Stimulated activated CD4-positive, alpha-beta T cell treated with anti-CD3 and anti-CD28 coated beads, TNF-alpha, amount 100 ng/mL, for 1 hour (primary cell): ENCODE measurements at places on chromosomes 1 and 21.

GRCh38 chr1:88503646-88504045 is 180.4 kb upstream of the PKN2 start:
- no peak for DNase-seq

DNA sequence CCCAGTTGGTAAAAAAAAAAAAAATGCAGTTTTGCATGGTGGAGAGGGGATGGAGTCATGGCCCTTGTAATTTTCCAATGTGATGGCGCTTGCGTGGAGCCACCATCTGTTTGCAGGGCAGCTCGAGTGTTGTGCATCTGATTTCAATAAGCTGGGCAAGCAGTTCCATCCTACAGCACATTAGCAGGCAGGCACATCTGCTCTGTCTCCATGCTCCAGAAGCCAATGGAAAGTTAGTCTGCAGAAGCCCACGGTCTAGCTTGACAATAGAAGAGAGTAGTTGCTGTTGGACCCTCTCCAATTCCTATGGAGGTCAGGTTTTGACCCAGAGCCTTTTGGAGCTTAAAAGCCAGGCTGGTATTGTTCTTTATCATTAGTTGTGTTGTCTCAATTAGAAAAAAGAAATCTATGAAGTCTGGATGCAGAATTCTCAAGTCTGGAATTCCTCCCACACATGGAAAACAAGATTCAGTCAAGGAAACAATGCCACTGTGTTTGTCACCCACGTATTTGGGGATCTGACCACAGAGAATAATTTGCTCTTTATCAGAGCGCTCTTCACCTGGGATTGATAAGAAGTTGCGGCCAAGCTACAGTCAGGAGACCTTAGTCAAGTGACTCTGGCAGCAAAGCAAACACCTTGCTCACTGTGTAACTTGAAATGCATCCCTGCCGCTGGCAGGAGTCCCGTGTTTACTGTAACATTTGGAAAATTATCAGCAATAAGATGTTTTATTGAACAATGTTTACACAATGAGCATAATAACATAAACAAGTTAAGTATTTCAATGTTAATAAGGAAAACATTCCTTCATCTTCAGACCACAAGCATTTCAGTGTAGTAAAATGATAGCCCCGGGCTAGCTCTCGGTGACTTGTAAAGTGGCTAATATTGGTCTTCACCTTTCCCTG is 20.7 kb downstream of the NGF start:
- no peak for DNase-seq

DNA sequence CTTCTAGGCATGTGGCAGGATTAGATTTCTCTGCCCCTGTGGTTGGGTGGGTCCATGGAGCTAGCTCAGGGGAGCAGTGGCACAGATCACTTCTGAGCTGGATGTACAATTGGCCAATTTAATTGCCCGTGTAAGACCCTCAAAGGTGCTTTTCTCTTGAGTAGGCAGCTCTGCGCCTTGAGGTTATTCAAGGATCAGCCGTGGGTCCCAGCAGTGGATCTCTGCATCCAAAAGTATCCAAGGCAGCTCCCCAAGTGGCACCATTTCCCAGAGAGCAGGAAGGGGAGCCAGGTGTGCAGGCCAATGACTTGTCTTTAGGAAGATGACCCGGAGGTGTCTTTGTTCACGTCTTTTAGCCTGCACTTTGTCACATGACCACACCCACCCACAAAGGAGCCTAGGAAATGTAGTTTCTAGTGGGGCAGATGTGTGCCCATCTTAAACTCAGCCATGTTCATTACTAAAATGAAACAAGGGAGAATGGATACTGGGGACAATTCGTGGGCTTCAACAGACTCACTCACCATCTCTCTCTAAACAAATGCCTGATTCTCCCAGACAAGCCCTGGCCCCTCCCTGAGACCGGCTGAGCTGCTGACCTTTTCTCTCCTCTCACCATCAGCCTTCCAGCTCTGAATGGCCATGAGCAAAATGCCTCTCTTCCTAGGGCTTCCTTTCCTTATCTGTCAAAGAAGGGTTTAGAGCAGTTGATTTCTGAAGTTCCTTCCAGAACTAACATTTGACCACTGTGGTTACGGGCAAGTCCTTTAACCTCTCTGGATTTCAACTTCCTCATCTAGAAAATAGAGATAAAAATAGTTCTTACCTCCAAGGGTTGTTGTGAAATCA is 41.4 kb upstream of the TENT5C start:
- DNase-seq = no peak

DNA sequence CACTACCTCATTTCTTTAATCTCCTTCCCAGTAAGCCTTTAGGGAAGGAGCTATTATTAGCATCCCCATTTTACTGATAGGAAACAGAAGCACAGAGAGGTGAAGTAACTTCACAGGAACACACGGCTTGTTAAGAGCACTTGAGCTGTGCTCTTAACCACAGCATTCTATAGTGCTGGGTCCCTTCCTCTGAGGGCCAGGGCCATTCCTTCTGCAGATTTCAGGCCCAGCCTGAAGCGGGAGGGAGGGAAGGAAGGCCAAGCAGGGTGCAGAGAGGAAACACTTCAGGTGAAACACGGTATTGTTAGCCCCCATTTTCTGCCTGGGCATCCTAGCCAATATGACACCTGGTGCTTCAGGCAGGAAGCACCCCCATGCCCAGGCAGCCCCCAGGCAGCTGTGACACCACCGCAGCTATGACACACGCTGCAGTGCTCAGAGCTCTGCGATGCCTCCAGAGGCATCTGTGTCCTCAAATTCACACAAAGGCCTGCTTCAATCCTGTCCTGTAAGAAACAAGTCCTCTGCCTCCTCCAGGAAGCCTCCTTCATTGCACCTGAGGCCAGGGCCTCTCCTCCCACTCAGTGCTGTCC is 4.5 kb upstream of the EXTL1 start:
- no peak for DNase-seq

DNA sequence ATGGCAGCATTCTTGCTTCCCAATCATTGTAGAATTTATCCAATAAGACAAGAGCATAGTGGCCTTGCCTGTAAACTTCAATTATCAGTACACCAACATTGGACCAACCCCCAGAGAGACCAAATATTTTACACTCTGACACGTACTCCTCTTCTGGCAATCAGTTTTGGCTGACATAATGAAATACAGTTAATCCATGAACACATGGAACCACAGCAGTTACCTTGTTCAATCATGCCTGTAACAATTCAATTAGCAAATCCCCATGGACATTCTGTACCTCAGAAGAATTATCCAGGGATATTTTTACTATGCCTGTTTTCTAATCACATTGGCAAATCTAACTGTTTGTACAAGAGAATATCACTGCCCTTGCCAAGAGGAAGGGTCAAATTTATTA is 2162.0 kb downstream of the MRPL39 start:
- DNase-seq = no peak

DNA sequence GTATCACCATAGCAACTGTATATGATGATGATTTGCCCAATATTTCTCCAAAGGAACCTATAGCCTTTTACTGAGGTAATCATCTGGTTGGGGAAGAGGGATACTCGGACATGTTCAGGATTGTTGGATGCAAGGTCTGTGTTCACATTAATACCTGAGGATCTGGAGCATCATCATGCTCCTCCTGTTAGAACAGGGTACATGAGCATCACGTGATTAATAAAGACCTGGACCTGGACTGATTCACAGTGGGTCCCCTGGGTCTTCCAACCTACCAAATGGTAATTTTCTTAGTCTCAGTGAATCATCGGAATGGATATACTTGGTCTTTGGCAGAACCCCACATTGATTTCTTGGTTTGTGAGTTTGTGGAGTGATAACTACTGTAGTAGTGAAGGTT is 45.6 kb upstream of the ZBTB18 start:
- DNase-seq = no peak

DNA sequence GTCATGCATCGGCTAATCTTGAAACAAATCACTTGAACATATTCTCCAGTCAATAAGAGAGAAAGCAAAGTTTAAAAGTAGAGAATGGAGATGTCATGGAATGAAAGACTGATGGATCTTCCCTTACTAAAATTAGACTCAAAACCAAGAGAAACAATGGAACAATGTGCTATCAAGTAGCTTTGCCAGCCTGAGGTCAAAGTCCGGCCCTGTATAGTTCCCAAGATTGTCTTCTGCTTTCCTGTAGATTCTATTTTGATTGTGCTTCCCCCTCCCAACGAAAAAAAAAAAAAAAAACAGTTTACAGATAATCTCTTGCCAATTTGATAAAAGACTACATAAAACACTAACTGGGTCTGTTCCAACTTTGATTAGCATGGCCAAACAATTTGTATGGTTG is 40.8 kb upstream of the KIRREL1 start:
- no peak for DNase-seq

GRCh38 chr1:17067069-17067426 is 13.2 kb upstream of the SDHB start:
- no peak for DNase-seq

GRCh38 chr1:54163573-54163972 is 10.8 kb upstream of the CDCP2 start:
- no peak for DNase-seq

DNA sequence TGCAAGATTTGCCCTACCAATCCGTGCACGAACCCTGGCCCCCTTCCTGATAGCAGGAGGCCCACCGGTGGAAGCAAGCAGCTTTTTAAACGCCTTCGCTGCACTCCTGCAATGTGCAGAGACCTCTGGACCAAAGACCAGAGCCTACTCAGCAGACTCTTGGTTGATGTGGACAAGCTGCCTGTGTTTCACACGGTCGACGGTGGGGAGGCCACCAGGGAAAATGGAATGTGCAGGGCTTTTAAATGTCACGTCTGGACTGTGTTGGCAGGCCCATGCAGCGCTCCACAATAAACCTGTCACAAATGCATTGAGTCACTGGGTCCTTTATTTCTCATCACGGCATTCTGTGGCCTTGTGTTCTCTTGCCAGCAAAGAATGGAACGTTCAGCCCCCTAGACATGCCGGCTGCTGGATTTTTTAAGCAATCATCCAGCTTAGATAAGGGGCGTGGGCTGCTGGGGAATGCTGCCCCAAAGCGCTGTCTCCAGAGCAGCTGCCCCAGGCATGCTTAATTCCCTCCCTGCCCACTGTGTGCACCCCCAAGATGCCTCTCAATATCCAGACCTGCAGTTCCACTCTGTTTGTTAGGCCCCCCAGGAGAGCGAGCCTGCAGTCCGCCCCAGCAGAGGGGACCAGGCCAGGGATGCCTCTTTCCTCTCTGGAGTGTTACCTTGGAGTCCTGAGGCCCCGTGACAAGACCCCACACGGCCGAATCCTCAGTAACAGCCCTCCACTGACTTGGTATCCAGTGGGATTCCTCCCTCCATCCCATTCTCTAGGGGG is 71.3 kb downstream of the ATP5PO start:
- no peak for DNase-seq

- no peak for DNase-seq
These were observed 38.2 kb downstream of the NTPCR start for GRCh38 chr1:232988572-232989040.
